Suprapubic skin (tissue), 4 donors: ENCODE measurements at places on chromosomes 5 and 9. TPM values are rescaled to one million over a fixed set of nuclear protein-coding genes. Genes with fewer than 3 reads are reported as not detected.

GRCh38 chr5:155783791-155784190 lies 543.2 kb upstream of the SGCD start:
- H3K4me3 ChIP-seq = no peak overlapping the region
- H3K27me3 ChIP-seq = no peaks in the 10 kb centered on the region
- H3K4me1 ChIP-seq = no peaks in the 10 kb centered on the region
- no peaks in the 10 kb centered on the region for H3K36me3 ChIP-seq
- no peak for DNase-seq

- peak; percentile 88 for DNase-seq
- H3K4me1 ChIP-seq = peaks cover 25% of the 10 kb centered on the region
- H3K27ac ChIP-seq = peak overlapping the region; percentile 96
- H3K27me3 ChIP-seq = no peaks in the 10 kb centered on the region
- H3K36me3 ChIP-seq = no peaks in the 10 kb centered on the region
- peak overlapping the region; percentile 91 for H3K4me3 ChIP-seq
These were observed 752 bp upstream of the ANKH start for GRCh38 chr5:14872070-14872989.

DNA sequence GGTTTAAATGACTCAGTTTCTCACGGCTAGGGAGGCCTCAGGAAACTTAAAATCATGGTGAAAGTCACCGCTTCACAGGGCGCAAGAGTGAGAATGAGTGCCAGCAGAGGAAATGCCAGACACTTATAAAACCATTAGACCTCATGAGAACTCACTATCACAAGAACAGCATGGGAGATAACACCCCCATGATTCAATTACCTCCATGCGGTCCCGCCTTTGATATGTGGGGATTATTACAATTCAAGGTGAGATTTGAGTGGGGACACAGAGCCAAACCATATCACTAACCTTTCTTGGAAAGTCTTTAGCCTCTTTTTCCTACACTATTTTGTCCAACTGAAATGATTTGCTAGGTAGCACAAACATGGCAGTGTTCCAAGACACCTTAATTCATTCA lies 533.9 kb upstream of the NUDT12 start:
- H3K27ac ChIP-seq = no peak overlapping the region
- DNase-seq = no peak
- no peak overlapping the region for H3K4me3 ChIP-seq
- H3K27me3 ChIP-seq = no peaks in the 10 kb centered on the region
- H3K4me1 ChIP-seq = no peaks in the 10 kb centered on the region

- H3K4me1 ChIP-seq = peaks cover 10% of the 10 kb centered on the region
- H3K27ac ChIP-seq = no peak overlapping the region
- no peaks in the 10 kb centered on the region for H3K27me3 ChIP-seq
- no peak overlapping the region for H3K4me3 ChIP-seq
These were observed 48.5 kb downstream of the MAMDC2 start for GRCh38 chr9:70092190-70092589.

DNA sequence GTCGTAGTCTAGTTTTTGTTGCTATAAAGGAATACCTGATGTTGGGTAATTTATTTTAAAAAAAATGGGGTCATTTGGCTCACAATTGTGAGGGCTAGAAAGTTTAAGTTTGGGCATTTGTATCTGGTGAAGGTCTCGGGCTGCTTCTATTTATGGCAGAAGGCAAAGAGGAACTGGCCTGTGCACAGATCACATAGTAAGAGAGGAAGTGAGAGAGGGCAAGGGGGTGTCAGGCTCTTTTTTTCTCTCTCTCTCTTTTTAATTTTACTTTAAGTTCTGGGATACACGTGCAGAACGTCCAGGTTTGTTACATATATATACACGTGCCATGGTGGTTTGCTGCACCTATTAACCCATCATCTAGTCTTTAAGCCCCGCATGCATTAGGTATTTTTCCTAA lies 453.3 kb downstream of the DIRAS2 start:
- H3K4me1 ChIP-seq = no peaks in the 10 kb centered on the region
- H3K36me3 ChIP-seq = no peaks in the 10 kb centered on the region
- H3K27me3 ChIP-seq = peaks cover 24% of the 10 kb centered on the region
- no peak overlapping the region for H3K27ac ChIP-seq
- no peak for DNase-seq
- no peak overlapping the region for H3K4me3 ChIP-seq

GRCh38 chr9:134169724-134170401 lies 5.5 kb upstream of the RNU6ATAC start:
- no peak for DNase-seq
- no peak overlapping the region for H3K27ac ChIP-seq
- no peak overlapping the region for H3K4me3 ChIP-seq
- H3K36me3 ChIP-seq = no peaks in the 10 kb centered on the region
- peaks cover 12% of the 10 kb centered on the region for H3K27me3 ChIP-seq

DNA sequence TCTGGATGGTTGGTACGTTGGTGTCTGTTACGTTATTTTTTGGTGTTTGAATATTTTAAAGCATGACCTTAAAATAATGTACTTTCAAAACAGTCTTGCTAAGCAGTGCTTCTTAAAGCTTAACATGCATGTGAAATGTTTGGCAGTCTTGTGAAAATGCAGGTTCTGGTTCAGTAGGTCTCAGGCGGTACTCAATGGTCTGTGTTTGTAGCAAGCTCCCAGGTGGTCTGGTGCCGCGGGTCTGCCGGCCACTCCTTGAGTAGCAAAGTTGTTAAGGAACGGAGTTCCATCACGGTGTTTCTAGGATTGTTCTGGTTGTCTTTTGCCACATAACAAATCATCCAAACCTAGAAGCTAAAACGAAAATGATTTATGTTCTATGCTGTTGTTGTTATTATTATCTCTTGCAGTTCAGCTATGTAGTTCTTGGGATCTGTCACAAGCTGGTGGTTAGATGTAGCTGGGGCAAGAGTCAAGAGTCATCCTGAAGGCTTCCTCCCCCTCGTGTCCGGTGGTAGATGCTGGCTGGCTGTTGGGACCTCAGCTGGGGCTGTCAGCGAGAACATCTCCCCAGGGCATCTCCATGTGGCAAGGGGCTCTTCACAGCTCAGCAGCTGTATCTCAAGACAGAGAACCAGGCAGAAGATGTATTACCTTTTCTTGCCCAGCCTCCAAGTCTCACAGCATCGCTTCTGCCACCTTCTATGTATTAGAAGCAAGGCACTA lies 186.8 kb downstream of the PALM2AKAP2 start:
- no peak overlapping the region for H3K27ac ChIP-seq
- H3K27me3 ChIP-seq = no peaks in the 10 kb centered on the region

GRCh38 chr5:5512543-5512942 lies 90.1 kb downstream of the ICE1 start:
- peaks cover 2% of the 10 kb centered on the region for H3K27me3 ChIP-seq
- no peak overlapping the region for H3K4me3 ChIP-seq

GRCh38 chr5:153891394-153891793 lies 147.3 kb downstream of the FAM114A2 start:
- no peak overlapping the region for H3K4me3 ChIP-seq
- H3K27ac ChIP-seq = no peak overlapping the region
- H3K4me1 ChIP-seq = no peaks in the 10 kb centered on the region
- no peaks in the 10 kb centered on the region for H3K27me3 ChIP-seq
- DNase-seq = no peak

GRCh38 chr9:98172604-98173003 lies 19.8 kb downstream of the CORO2A start:
- no peaks in the 10 kb centered on the region for H3K27me3 ChIP-seq
- no peak overlapping the region for H3K4me3 ChIP-seq
- H3K36me3 ChIP-seq = no peaks in the 10 kb centered on the region
- peaks cover 16% of the 10 kb centered on the region for H3K4me1 ChIP-seq

DNA sequence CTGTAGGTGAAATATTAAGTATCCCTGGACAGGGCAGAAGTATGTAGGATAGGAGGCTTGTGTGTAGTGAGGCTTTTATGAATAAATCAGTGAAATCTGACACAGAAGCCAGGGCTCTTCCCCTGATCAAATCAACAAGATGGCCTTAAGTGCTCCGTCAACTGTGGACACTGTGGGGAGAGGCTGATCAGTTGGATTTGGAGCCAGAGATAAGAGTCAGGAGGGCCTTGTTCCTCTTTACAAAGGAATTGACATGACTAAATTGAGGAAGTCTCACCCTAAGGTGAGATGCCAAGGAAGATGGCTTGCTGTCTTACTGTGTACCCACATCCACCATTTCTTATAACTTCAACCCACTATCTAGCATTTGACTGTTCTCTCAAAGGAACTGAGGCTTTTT lies 91.6 kb upstream of the PRRC1 start:
- H3K4me3 ChIP-seq = no peak overlapping the region
- no peaks in the 10 kb centered on the region for H3K27me3 ChIP-seq
- no peak overlapping the region for H3K27ac ChIP-seq

DNA sequence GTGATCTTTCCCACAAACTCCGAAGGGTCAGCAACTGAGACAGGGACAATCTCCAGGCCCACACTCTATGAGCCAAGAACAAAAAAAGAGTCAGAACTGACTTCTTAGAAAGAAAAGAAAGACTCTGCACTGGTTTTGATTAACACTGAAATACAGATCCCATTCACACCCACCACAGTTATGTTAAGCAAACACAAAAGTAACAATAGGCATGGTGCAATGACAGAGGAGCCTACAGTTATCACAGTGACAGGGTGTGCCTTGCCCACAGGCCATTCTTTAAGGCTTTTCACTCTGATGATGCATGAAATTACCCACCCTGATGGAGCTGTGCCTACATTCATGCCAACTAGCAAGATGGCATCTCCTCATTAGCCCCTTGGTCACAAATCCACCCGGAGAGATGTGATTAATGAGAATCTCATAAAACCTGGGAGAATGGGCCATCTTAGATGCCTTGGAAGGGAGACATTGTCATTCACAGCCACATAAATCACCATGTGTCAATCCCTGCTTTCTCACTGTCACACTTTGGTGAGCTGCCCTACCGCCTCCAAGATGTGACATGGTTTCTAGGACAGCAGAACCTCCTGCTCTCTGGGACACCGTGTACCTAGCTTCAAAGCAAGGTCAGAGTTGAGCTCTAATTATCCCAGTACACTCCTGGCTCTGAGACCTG lies 27.6 kb upstream of the FSTL4 start:
- H3K27ac ChIP-seq = no peak overlapping the region
- H3K4me1 ChIP-seq = no peaks in the 10 kb centered on the region
- peaks cover 4% of the 10 kb centered on the region for H3K27me3 ChIP-seq
- no peak for DNase-seq
- H3K36me3 ChIP-seq = no peaks in the 10 kb centered on the region

- no peak overlapping the region for H3K4me3 ChIP-seq
- H3K27me3 ChIP-seq = no peaks in the 10 kb centered on the region
- no peak overlapping the region for H3K27ac ChIP-seq
- no peaks in the 10 kb centered on the region for H3K36me3 ChIP-seq
These were observed 212.8 kb downstream of the NXNL2 start for GRCh38 chr9:88747768-88748167.

DNA sequence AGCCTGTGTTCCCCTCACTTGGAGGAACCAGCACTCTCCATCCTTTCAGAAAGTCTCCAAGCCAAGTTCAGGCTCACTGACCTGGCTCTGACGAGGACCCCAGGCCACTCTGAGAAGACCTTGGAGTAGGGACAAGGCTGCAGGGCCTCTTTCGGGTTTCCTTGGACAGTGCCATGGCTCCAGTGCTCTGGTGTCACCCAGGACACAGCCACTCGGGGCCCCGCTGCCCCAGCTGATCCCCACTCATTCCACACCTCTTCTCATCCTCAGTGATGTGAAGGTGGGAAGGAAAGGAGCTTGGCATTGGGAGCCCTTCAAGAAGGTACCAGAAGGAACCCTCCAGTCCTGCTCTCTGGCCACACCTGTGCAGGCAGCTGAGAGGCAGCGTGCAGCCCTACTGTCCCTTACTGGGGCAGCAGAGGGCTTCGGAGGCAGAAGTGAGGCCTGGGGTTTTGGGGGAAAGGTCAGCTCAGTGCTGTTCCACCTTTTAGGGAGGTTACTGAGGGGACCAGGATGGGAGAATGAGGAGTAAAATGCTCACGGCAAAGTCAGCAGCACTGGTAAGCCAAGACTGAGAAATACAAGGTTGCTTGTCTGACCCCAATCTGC lies 4.7 kb upstream of the NUP214 start:
- H3K36me3 ChIP-seq = peaks cover 3% of the 10 kb centered on the region
- no peak overlapping the region for H3K4me3 ChIP-seq
- peaks cover 6% of the 10 kb centered on the region for H3K4me1 ChIP-seq

GRCh38 chr5:158832731-158833130 lies 267.0 kb downstream of the EBF1 start:
- no peaks in the 10 kb centered on the region for H3K27me3 ChIP-seq
- H3K4me1 ChIP-seq = no peaks in the 10 kb centered on the region
- peak overlapping the region; percentile 55 for H3K27ac ChIP-seq
- H3K4me3 ChIP-seq = no peak overlapping the region
- DNase-seq = no peak

GRCh38 chr9:86926145-86926544 lies 21.2 kb downstream of the GAS1 start:
- H3K4me1 ChIP-seq = peaks cover 3% of the 10 kb centered on the region
- no peaks in the 10 kb centered on the region for H3K27me3 ChIP-seq
- no peaks in the 10 kb centered on the region for H3K36me3 ChIP-seq
- no peak for DNase-seq

DNA sequence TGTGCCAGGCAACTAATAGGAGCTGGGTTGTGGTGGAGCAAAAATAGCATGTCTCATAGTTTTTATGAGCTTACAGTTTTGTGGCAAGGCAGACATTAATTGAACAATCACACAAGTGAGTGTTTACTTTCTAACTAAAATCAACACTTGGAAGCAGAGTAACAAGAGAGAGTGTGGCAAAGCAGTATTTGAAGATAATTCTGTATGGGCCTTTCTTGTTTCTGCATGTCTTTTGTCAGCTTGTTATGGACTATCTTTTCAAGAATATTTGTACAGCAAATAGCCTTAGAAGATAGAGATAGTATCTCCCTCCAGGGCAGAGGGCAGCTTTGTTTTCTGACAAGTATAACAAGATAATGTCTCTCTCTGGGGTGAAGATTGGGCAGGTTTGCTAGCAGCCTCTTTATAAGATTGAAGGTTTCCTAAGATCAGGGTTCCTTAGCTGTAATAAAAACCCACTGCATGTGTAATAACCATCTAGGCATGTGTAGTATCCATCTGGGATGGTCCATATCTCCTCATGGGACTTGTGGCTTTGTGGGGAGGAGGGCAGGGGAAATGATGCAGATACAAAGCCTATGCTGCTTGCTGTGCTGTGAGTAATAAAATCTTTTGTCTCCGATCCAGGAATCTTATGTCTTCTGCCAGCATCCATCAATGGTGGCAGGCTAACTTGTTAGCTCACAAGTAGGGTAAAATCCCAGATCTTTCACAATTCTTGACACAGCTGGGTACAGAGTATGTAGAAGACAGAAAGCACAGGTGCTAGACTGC lies 479.9 kb downstream of the KDM4C start:
- DNase-seq = no peak
- H3K36me3 ChIP-seq = no peaks in the 10 kb centered on the region
- no peaks in the 10 kb centered on the region for H3K27me3 ChIP-seq
- no peaks in the 10 kb centered on the region for H3K4me1 ChIP-seq
- no peak overlapping the region for H3K27ac ChIP-seq

MARCOL gene
- not detected for total RNA-seq

GTF2H2 gene
- 7.5 TPM for total RNA-seq

NR5A1 gene
- total RNA-seq = not detected

SPINK6 gene
- total RNA-seq = not detected

SLC38A9 gene
- total RNA-seq = 52.6 TPM

LCN12 gene
- not detected for total RNA-seq

ANKRD18A gene
- 39.0 TPM for total RNA-seq

FGFR4 gene
- total RNA-seq = 12.2 TPM

GMCL2 gene
- not detected for total RNA-seq
